ENCODE measurements at places on chromosomes 11 and 22. TPM values are rescaled to one million over a fixed set of nuclear protein-coding genes. Genes with fewer than 3 reads are reported as not detected.

Gene CHRNA10
- total RNA-seq: 3.0 TPM

Gene UPB1
- 0.30 TPM for total RNA-seq

Gene TMPRSS5
- 0.58 TPM for total RNA-seq

Gene PTPN5
- not detected for total RNA-seq

Gene MS4A7
- total RNA-seq: not detected

Gene SCGB1A1
- not detected for total RNA-seq

Gene PAK1
- 12.9 TPM for total RNA-seq

Gene DDTL
- total RNA-seq: not detected

Gene LARGE2
- total RNA-seq: not detected

Gene PATE2
- not detected for total RNA-seq

Gene ZNF202
- 13.1 TPM for total RNA-seq

Gene YPEL1
- total RNA-seq: 6.2 TPM

Gene SEZ6L
- total RNA-seq: not detected

Gene GLYAT
- total RNA-seq: not detected

Gene YAP1
- 36.5 TPM for total RNA-seq

Gene APOBEC3H
- total RNA-seq: not detected

Gene ALG8
- total RNA-seq: 43.9 TPM

Gene TMEM45B
- total RNA-seq: not detected

Gene PGA5
- total RNA-seq: not detected

Gene OR8K1
- total RNA-seq: not detected

Gene SLC5A12
- total RNA-seq: not detected

Gene BTG4
- not detected for total RNA-seq

Gene TSPAN32
- not detected for total RNA-seq

Gene TMEM223
- 11.8 TPM for total RNA-seq

Gene LYVE1
- 7.6 TPM for total RNA-seq

Gene TNNI2
- total RNA-seq: not detected

Gene SLC15A3
- total RNA-seq: 4.4 TPM

Gene MS4A14
- not detected for total RNA-seq

Gene PLAAT4
- total RNA-seq: 0.95 TPM

Gene OR2AT4
- total RNA-seq: not detected

Gene EHF
- not detected for total RNA-seq

Gene PIWIL4
- 0.25 TPM for total RNA-seq

Gene BIRC3
- total RNA-seq: 0.60 TPM

Gene RNF26
- total RNA-seq: 40.1 TPM

Gene RAB38
- total RNA-seq: 2.1 TPM

Gene GSTT2B
- 4.0 TPM for total RNA-seq

Gene C11orf98
- 58.7 TPM for total RNA-seq

Gene PGR
- total RNA-seq: not detected

Gene SCUBE1
- not detected for total RNA-seq

Gene KCNQ1OT1
- 1.5 TPM for total RNA-seq

Gene IFITM2
- 263 TPM for total RNA-seq

Gene C22orf31
- total RNA-seq: not detected

Gene CEND1
- 0.40 TPM for total RNA-seq

Gene MIOX
- not detected for total RNA-seq

Gene PATE4
- not detected for total RNA-seq

Gene ST14
- not detected for total RNA-seq

Gene MGAT3
- not detected for total RNA-seq

Gene TRIM64C
- total RNA-seq: not detected

Gene OR52N4
- not detected for total RNA-seq

Gene NXPE4
- total RNA-seq: not detected

Gene KCNK7
- total RNA-seq: 1.3 TPM

Gene APOA4
- total RNA-seq: not detected

Gene SYNGR1
- 3.7 TPM for total RNA-seq

Gene NNMT
- 300 TPM for total RNA-seq

Gene DEFB131B
- not detected for total RNA-seq

Gene NTM
- total RNA-seq: 1.0 TPM

Gene HMGXB4
- 30.5 TPM for total RNA-seq
